ENCODE measurements at places on chromosomes 3 and 15.

DNA sequence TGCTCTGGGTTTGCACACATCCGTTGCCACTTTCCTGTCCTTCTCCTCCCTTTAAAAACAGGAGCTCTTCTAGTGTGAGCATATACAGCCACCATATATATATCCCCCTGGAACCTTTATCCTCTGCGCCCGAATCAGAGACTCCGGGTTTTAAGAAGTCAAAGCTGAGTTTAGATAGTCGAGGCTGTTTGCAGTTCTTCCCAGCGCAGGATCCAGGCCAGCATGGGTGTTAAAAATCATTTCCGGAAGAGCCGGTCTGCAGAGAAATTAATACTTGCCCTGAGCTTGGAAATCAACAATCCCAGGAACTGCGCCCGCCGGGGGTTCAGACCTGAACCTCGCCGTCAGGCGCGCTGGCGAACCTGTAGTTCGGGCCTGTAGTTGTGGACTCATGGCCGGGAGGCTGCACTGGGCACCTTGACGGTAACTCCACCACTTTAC is 2.3 kb downstream of the SHOX2 start:
- DNase-seq: peak; percentile 21

DNA sequence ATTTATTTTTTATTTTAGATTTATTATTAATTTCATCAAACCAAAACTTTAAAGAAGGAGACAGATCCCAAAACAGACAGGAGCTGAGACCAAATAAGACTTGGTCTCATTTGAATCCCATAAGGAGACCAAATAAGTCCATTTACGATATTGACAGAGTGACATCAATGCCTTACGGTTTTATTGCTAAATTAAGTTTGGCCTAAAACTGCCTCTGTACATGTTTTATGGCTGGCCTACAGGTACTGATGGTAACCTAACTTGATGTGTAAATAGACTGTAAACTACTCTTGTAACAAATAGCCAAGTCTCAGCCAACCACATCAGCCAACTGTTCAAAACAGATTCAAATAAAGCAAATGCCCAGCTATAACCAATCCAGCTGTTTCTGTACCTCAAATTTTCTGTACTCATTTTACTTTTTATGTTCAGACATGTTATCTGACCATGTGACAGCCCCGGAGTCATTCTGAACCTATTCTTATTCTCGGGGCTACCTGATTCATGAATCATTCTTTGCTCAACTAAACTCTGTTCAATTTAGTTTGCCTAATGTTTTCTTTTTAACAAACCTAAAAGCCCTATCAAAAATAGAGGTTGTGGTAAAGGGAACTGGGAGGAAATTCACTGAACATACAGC is 89.4 kb upstream of the CDAN1 start:
- no peak for DNase-seq

DNA sequence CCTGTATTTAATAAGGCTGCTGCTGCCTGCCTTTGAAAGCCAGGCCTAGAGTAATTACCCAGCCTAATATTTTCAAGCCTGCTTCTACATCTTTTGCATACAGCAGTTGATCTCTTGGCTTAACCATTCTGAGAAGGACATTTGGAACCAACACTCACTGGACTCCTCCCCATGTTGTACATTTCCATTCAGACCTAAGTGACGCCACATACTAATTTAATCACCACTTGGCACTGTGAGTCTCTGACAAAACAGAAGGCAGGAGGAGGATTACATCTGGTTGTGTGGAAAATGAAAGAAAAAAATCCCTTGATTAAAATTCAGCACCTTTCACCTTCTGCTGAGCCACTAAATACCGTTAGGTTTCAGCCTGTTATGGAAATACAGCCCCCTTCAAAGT is 102.2 kb upstream of the ARRDC4 start:
- DNase-seq: no peak

DNA sequence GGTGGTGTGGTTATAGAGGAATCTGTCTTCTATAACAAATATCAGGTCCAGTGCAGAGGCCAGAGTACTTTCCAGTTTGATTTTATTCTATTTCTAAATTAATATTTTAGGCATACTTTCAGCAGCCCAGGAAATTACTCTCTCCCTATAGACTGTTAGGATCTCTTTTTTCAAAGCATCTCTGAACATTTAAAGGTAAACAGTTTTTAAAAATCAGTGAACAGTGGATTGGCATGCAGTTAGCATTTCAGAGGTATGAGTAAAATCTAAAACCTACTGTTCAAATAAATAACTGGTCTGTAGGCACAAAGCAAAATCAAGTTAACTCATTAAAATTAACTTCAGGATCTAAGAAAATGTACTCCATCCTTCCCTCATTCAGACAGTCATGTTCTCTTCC is 3.0 kb downstream of the ZBED2 start:
- DNase-seq: no peak

- DNase-seq: no peak
Measured at GRCh38 chr15:98996624-98997023, 11.0 kb downstream of the PGPEP1L start.

DNA sequence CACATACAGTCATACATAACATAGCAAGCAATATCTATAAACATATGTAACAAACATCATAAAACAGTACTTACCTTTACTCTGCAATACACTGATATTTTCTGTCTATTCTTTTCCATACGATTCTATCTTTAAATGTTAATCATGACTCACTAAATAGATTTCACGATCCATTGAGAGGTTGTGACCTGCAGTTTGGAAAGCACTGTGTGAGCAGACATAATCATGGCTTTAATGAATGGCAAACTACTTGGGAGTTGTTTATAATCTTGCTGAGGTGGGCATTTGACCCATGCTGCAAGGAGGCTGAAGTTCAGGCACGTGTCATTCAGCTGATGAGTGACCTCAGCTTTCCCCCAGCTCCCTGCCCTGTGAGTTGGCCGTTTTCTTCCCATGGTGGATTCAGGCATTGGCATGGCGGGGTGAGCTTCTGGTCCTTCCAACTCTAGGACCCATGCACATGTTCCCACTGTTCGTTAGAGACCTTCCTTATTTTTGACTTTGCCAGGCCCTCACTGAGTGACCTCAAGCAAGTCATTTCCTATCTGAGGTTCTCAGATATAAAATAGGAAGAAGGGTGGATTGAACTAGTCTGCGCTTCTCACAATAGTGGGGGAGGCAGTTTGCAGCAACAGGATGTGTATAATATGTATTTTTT is 41.7 kb downstream of the PAQR5 start:
- DNase-seq: no peak

DNA sequence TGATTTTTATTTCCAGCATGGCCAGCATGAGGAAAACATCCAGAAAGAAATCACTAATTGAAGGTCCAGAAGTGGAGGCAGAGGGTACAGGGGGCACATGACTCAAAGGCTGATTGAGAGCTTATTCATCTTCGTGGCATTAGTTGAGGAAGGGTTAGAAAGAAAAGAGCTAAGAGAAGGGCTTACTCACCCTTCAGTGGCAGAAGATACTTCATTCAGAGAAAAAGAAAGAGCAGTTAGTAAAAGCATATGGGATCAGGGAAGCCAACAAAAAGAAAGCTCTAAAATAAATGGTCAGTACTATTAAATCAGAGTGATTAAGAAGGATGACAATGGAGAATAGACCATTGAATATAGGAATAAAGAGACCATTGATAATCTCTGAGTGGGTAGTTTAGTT is 25.2 kb downstream of the GAP43 start:
- no peak for DNase-seq

DNA sequence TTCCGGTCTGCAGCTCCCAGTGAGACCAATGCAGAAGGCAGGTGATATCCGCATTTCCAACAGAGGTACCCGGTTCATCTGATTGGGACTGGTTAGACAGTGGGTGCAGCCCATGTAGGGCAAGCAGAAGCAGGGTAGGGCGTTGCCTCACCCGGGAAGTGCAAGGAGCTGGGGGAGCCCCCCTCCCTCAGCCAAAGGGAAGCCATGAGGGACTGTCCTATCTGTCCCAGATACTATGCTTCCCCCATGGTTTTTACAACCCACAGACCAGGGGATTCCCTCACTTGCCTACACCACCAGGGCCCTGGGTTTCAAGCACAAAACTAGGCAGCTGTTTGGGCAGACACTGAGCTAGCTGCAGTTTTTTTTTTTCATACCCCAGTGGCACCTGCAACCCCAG is 71.8 kb downstream of the CPNE4 start:
- DNase-seq: no peak

DNA sequence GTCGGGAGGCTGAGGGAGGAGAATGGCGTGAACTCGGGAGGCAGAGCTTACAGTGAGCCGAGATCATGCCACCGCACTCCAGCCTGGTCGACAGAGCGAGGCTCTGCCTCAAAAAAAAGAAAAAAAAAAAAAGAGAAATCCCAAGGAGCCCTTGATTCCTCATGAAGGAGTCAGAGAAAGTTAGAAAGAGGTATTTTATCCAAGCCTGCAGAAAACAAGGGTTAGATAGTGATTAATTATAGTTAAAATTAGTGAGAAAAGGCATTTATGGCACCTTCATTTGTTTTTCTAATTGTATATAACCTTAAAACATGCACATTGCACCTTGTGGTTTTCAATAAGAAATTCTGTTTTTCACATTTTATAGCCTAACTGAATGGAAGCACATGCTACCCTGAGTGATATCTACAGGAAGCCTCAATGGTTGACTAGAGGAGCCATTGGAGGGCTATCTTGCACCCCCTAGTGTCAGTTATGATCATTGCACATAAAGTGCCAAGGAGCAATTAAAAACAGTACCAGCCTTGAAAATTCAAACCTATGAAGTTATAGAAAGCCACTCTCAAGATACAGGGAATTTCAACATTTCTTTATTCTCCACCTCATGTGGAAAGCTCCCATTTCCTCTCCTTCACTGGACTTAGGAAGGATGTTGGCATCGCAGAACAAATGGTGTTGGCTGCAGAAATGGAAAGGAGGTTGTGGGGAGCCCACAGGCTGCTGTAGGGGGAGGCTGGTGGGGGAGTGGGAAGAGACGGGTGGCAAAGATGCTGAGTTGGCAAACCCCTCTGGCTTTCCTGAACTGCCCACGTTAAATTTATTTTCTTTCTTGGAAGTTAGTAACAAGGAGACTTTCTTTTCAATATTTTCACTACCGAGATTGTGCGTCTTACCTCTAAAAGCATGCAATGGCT is 48.5 kb downstream of the ITGA11 start:
- DNase-seq: no peak

GRCh38 chr15:80264031-80264430 is 12.0 kb upstream of the CTXND1 start:
- peak; percentile 38 for DNase-seq

GRCh38 chr3:106457281-106458180 is 588.7 kb upstream of the CBLB start:
- no peak for DNase-seq

- no peak for DNase-seq
Measured at GRCh38 chr3:102156426-102156825, 278.4 kb upstream of the ZPLD1 start.

- peak; percentile 32 for DNase-seq
Measured at GRCh38 chr15:57647791-57648130, 56.1 kb downstream of the MYZAP start.

DNA sequence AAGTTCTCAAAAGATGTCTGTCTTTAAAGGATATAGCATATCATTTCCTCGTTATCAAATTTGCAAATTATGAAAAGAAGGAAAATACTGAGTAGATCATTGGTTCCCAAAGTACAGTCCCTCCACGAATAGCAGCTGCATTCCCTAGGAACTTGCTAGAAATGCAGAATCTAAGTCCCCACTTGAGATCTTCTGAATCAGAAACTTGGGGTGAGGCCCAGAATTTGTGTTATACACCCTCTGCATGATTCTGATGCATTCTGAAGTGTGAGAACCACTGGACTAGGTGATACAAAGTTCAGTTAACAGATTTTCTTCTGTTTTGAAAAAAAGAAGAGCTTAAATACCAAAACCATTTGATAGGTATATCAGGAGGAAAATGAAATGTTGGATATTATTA is 77.1 kb downstream of the SLC25A26 start:
- DNase-seq: no peak

DNA sequence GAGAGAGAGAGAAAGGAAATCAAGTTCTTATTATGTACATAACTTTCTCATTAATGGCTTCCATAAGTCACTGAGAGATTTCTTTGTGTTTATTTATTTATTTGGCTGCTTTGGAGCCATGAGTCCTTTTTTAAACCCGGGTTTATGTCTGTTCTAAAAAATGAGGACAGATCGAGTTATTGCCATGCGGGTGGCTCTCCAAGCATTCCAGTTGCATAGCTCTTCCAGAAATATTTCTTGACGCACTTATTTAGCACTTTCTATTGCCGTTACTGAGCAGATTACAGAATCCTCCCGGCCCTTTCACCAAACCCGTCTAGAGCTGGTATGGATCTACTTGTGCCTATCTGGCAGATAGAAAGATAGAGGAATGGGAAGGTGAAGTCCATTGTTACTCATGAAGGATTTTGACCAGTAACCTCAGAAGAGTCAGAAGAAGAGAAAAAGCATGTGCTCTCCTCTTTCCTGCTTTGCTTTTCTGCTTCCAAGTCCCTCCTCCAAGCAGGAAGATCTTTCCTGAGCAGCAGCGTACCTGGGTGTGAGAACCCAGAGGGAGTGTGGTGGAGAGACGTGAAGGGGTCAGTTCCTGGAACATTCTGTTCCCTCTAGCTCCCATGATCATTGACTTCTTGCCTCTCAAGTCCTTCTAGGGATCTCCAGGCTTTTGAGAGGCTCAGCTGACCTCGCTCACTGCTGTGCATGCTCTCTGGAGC is 112.8 kb downstream of the LPP start:
- DNase-seq: no peak

- DNase-seq: no peak
Measured at GRCh38 chr3:22451501-22451900, 700.5 kb upstream of the ZNF385D start.

- DNase-seq: peak; percentile 9
Measured at GRCh38 chr3:150079029-150079739, 108.5 kb upstream of the PFN2 start.

- no peak for DNase-seq
Measured at GRCh38 chr3:25573386-25574171, 91.1 kb downstream of the TOP2B start.

DNA sequence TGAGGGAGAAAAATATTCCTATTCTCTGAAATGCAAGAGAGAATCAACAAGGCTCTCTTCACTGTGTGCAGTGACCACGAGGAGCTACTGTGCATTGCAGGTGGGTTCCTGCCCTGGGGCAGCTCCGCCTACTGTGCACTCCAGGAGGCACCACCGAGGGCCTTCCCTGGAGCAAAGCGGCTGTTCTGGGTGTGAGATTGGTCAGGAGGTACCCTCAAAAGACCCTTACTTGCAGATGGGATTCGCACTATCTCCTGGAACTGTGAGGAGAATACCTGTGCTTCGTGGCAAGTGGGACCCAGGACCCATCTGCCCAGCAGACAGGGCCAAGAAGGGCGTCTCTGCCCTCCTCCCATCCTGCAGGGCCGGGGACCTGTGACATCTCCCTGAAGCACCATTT is 68.9 kb downstream of the CYFIP1 start:
- no peak for DNase-seq

GRCh38 chr15:92074101-92074500 is 220.6 kb downstream of the SLCO3A1 start:
- no peak for DNase-seq

DNA sequence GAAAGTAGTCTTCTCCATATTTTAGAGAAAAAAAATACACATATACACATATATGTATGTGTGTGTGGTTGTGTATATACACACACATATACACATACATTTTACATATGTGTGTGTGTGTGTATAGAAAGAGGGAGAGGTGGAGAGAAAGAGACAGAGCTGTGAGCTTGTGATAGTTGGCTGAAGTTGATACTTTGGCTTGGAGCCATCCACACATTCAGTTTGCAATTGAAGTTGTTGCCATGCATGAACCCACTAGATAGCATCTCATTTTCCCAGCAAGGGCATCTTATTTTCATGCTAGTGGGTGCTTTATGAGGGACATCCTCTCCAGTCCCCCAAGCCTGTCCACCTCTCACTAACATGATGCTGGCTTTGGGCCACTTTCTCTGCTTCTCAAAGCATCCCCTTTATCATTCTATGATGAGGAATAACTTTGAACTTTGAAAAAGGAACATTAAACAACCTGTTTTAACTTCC is 228.6 kb downstream of the ZNF621 start:
- DNase-seq: no peak
